Activated CD4-positive, alpha-beta T cell treated with anti-CD3 and anti-CD28 coated beads, Interleukin-2, amount 50 U/mL, for 16 hours (primary cell): ENCODE measurements at places on chromosomes 5 and 9.
A peak's percentile ranks its signal among the peaks of the same experiment; 100 is the strongest.

- DNase-seq = no peak
These were observed 139.9 kb downstream of the KCTD16 start for GRCh38 chr5:144310621-144311020.

DNA sequence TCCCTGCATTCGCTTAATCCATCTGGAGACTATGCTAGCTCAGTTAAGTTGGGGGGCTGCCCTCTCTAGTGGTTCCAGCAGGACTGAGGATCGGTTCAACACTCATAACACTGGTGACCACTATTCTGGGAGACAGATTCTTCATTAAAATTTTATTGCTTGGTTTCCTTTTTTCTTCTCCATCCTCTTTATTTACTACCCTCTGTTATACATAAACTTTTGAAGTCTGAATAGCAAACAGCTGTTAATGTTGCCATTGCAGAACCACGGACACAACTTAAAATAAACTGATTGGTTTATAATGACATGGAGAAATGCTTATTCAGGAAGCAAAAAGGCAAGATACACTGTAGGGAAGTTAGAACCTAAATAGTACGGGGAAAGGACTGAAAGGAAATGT is 22.1 kb downstream of the IQGAP2 start:
- no peak for DNase-seq

- peak; percentile 59 for DNase-seq
These were observed 28.8 kb downstream of the TRPM6 start for GRCh38 chr9:74858751-74859414.

DNA sequence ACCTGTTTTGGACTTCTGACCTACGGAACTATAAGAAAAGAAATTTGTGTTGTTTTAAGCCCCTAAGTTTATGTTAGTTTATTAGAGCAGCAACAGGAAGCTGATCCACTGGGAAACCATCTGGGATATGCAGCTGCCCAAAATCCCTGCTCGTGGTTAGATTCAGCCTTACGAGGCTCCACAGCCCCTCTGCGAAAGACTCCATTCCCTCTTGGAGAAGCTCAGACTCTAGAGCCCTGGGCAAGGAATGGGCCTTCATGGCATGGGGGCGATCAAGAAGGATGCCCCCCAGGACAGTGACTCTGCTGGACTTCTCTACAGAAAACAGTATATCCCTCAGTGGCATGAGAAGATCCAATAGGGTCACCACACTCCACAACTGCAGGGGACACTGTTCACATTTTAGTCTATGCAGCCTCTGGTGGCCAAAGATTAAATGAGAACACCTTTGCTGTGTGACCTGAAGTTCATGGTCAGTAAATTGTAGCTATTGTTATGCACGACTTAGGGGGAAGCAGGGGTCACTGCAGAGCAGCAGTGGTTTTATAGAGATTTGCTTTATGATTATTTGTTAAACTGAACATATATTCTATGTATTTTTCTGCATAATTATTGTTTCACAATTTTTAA is 21.1 kb downstream of the IRF1 start:
- no peak for DNase-seq

- no peak for DNase-seq
These were observed 58.6 kb downstream of the PUM3 start for GRCh38 chr9:2785060-2785950.
